ENCODE measurements at places on chromosomes 4 and X.

GRCh38 chrX:129737916-129738315 lies 863 bp upstream of the XPNPEP2 start:
- DNase-seq: no peak

GRCh38 chrX:27964432-27964831 lies 16.8 kb downstream of the DCAF8L1 start:
- DNase-seq: no peak

DNA sequence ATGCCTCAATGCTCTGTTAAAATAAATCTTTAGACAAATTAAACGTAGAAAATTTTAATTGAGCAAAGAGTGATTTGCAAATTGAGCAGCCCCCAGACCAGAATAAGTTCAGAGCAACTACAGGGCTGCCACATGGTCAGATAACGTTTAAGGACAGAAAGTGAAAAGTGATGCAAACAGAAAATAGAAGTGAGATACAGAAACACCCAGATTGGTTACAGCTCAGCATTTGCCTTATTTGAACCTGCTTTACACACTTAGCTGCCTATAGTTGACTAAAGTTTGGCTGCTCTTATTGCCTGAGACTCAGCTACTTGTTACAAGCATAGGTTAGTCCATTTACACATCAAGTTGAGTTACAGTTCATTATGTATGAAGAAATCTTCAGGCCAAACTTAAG lies 1800.8 kb upstream of the PCDH10 start:
- no peak for DNase-seq

GRCh38 chrX:100207331-100208024 lies 202.6 kb downstream of the PCDH19 start:
- DNase-seq: no peak

DNA sequence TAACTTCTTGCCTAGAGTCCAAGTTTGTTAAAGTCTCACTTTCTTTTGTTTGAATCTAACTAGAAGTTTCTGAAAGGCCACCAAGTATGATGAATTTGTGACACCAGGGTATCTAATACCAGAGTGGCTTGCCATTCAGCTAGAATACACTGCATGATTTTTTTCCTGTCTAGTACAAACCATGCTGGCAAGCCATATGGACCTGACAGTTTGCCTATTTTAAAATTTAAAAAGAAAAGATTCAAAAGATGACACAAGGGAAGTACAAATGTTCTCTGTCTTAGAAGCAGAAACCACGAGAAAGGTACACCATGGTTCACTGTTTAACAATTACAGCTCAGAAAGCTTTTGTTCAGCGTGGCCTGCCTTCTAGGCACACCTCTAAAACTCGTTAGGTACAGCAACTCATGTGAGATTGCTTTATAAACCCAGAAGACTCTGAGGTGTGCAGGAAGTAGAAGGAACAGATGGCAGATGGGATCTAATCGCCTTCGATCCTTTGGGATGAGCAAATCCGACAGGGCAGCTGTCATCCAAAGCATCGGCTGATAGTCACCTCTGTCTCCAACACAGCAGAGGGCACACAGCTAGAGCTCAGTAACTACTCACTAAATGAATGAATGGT lies 35.4 kb upstream of the CENPU start:
- no peak for DNase-seq

DNA sequence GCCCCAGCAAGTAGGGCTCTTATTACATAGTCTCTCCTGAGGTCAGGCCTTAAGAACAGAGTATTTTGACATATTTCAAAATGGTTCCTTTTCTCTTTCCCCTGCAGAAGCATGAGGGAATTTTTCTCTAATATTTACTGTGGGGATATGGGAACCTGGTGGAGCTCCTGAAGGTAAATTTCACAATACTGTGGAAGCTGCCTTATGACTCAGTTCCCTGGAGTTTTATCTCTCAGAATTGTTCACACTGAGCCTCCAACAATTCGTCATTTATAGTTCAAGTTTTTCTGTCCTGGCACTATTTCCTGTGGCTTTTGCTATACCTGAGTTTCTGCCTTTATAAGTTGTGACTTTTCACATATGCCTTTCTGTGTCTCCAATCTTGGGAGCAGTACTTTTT lies 607.2 kb upstream of the NDST4 start:
- no peak for DNase-seq
